ENCODE measurements at places on chromosomes 6 and 20. TPM values are rescaled to one million over a fixed set of nuclear protein-coding genes. Genes with fewer than 3 reads are reported as not detected.

The CNKSR3 gene
- 8.2 TPM for polyA plus RNA-seq

The NRSN1 gene
- polyA plus RNA-seq = 0.21 TPM

The TCF21 gene
- polyA plus RNA-seq = 0.14 TPM

The PRPF6 gene
- 56.1 TPM for polyA plus RNA-seq

The DNAH8 gene
- 0.11 TPM for polyA plus RNA-seq

The ERVFRD-1 gene
- 0.02 TPM for polyA plus RNA-seq

The FAM162B gene
- polyA plus RNA-seq = 1.9 TPM

The SLC17A1 gene
- polyA plus RNA-seq = not detected

The PLCB1 gene
- 4.1 TPM for polyA plus RNA-seq

The CNR1 gene
- 2.6 TPM for polyA plus RNA-seq

The MUC21 gene
- polyA plus RNA-seq = 0.27 TPM

The FOXQ1 gene
- 6.3 TPM for polyA plus RNA-seq

The NDRG3 gene
- 18.9 TPM for polyA plus RNA-seq

The OR10C1 gene
- not detected for polyA plus RNA-seq

The MYT1 gene
- polyA plus RNA-seq = 0.25 TPM

The ZHX3 gene
- 4.1 TPM for polyA plus RNA-seq

The RHAG gene
- 0.39 TPM for polyA plus RNA-seq
